Peyer's patch (tissue), 4 donors: ENCODE measurements at places on chromosomes 2 and 18. TPM values are rescaled to one million over a fixed set of nuclear protein-coding genes. Genes with fewer than 3 reads are reported as not detected.

DNA sequence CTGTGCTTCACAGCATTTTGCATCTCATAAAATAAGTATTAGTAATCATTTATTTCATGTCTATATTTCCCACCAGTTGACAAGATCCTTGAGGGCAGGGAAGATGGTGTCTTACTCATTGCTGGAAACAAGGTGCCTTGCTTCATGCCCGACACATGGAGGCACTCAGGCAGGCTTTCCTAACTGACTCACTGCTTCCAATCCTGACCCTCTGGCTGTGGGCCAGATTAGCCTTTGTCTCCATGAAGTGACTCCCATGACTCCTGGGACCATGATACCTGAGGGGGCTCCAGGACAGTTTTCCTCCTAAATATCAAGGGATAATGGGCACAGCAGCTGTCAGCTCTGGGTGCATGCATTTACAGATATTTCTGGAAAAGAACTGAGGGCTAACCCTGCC lies 275.1 kb downstream of the AGPS start:
- DNase-seq, result no peak

- no peak for DNase-seq
Measured at GRCh38 chr2:37232131-37232933, 874 bp downstream of the NDUFAF7 start.

DNA sequence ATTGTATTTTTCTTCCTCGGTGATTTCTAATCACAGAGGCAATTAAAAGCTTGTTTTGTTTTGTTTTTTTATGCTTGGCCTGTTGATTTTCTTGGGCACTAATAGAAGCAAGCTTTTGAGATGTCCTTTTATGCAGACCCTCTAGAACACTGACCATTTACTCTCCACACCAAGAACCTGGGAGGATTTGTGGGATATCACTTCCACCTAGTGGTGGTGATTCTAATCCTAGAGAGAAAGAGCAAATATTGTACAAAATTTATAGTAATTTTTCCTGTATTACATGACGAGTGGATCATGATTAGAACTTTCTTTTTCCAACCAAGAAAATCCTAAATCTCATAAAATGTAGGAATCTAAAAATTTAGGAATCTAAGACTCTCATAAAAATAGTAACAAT lies 23.4 kb downstream of the NEMP2 start:
- DNase-seq, result no peak

TRIM54 gene
- total RNA-seq, result not detected

- DNase-seq, result no peak
Measured at GRCh38 chr2:159026170-159026569, 57.7 kb downstream of the TANC1 start.

RTP5 gene
- total RNA-seq, result not detected

DNA sequence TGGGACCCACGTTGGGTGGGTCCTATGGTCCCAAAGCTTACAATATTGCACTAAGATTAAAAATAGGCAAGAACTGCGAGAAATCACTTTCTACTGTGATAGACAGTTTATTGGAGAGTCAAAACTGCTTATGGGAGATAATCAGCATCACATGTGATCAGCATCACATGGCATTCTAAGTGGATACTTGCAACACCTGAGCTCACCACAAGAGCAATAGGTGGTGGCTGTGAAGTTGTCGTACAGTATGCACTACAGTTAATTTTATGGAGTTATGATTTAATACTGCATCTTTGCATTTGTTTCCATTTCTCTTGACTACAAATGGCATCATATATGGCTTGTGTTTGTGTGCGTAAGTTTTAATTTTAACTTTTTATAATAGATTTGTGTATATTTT lies 11.6 kb downstream of the PNO1 start:
- no peak for DNase-seq

DNA sequence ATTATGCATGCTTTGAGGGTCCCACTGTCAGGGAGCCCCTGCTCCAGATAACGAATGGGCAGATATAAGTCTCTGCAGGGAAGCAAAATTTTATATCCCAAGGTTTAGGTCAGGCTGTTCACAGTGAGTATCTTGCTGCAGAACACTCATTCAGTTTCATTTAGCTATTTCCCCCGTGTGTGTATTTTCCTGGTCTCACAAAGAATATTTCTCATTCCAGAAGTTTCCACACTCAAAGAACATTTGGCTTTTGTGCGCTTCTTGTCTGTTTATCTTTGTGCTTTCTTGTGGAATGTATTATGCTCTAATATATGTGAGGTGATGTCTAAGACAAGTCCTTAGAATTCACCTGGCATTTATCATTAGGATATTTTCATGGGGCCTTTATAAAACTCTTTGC lies 140.4 kb upstream of the MMADHC start:
- no peak for DNase-seq

SLC4A3 gene
- total RNA-seq, result not detected

DNAJC5G gene
- 4.3 TPM for total RNA-seq

DNA sequence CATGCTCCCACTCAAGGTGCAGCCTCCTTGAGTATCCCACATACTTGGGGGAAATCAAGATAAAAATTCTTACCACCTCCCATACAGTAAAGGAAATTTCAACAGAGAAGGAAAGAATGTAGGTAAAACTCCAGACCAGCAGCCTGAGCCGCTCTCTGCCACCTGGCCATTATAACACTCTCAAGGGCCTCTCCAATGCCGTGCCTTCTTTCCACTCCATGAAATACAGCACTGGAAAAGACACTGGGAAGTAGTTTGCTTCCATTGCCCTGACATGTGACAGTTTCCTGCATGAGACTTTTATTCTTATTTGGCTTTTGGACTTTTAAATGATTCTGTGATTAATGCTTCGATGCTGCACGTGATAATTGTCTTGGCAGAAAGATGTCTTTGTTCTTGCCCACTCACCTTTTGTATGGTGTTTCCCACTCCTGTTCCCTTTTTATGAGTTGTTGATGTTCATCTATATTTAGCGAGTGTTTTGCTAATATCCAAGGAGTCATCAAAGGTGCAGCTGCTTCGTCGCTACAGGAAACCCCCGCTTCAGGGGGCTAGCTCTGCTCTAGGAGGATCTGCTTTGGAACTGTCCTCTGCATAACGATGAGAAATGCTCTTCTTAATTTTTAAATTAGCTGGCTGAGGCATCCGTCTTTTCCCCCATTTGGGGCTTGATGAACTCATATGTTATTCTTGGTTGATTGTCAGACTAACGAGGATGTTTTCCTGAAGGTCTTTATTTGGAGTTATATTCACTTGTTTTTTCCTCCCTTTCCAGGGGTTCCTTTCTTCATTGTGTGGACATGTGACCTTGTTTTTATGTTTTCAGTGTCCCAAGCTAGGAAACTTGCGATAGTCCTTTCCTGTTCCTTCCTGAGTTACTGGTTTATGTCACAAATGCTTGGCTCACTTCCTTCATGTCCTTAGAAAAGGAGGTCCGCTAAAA lies 179.4 kb downstream of the TXNL1 start:
- DNase-seq, result no peak

GRCh38 chr2:171479154-171479814 lies 43.0 kb upstream of the CYBRD1 start:
- DNase-seq, result no peak

- DNase-seq, result no peak
Measured at GRCh38 chr2:181474222-181474881, 17.2 kb downstream of the ITGA4 start.

DUSP2 gene
- 5.6 TPM for total RNA-seq

CFC1 gene
- total RNA-seq, result not detected

BCS1L gene
- 37.4 TPM for total RNA-seq
